NCI-H1092 (cell line): ENCODE measurements at places on chromosomes 6 and 20.

GRCh38 chr6:116562614-116563013, 8.7 kb upstream of the RWDD1 start:
- DNase-seq = no peak

GRCh38 chr6:14130435-14131075, 13.0 kb downstream of the CD83 start:
- DNase-seq = no peak

- DNase-seq = no peak
Measured at GRCh38 chr20:8829256-8829655, 239.6 kb upstream of the PLCB4 start.

- DNase-seq = no peak
Measured at GRCh38 chr6:108492131-108492766, 68.5 kb upstream of the FOXO3 start.

DNA sequence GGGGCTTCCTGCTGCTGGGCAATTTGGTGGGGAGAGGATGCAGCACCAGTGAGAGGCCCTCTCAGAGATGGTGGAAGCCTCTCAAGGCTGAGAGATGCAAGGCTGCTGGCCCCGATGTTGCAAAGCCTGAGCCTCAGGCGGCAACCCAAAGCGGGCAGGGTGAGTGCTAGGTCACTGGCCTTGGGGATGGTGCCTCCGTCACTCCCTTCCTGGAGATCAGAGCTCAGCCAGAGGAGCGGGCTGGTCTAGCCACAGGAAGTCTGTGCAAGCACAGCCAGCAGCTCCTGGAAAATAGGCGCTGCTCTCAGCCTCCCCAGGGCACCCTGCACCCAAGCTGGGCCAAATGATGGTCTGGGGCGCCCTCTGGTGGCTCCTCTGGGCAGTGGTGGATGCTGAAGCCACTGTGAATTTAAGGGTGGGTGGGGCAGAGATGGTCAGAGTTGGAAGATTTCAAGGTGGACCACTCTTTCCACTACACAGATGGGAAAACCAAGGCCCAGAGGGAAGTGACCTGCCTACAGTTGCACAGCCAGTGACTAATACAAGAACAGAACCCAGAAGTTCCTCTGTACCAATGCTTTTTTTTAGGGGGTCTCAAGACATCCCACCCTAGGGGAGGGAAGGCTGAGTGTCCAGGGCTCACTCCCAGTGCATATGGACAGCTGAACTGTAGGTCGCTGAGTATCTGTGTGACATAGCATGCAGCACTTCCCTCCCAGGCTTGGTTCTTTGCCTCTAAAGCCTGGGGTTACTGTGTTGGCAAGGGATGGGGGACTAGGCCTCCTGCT, 20.8 kb downstream of the C20orf203 start:
- peak; percentile 80 for DNase-seq

DNA sequence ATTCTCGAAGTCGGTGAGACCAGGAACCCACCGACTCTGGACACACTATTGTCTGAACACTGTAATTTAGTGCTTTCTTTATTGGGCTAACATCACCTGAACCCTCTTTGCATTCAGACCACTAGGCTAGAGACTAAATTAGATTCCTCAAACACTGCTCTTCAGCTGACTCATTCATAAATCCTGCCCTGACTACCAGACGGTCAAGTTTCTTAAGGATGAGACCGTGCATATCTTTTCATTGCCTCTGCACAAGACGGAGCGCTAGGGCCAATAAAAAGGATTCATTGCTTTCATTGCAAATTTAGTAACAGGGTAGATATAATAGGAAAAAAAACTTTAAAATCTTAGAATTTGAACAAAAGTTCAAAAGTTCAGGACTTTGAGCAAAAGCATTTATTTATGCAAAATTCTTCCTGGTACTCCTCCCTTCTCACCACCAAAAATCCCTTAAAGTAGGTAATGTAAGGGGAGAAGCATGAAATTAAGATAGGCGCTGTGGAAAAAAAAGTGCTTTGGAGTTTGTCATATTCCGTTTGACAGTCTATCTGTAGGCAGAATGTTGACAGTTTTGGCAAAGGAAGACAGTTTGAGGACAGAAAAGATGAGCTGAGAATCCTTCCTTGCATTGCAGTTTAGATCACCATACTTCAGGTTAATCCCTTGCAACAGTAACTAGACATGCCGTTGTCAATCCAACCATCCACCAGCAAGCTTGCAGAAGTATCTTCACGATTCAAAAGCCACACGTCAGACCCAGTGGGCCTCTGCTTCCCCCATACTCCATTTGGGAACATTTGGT, 328.6 kb upstream of the JARID2 start:
- no peak for DNase-seq

DNA sequence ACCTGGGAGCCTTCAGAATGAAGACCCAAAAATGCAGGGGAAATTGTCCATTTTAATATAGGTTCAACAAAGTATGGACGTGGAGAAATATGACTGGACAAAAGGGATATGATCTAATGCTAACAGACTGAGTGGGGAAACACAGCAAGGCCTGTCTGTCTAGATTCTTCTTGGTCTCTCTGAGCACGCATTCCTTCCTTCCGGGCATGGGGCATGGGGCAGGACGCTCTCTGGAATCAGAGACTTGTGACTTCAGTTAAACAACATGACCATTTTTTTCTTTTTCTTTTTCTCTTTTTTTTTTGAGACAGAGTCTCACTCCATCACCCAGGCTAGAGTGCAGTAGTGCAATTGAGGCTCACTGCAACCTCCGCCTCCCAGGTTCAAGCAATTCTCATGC, 31.9 kb downstream of the ZBTB2 start:
- DNase-seq = no peak

GRCh38 chr20:32570401-32571190, 14.5 kb downstream of the NOL4L start:
- DNase-seq = no peak

- no peak for DNase-seq
Measured at GRCh38 chr6:12769556-12770256, 53.1 kb downstream of the PHACTR1 start.

DNA sequence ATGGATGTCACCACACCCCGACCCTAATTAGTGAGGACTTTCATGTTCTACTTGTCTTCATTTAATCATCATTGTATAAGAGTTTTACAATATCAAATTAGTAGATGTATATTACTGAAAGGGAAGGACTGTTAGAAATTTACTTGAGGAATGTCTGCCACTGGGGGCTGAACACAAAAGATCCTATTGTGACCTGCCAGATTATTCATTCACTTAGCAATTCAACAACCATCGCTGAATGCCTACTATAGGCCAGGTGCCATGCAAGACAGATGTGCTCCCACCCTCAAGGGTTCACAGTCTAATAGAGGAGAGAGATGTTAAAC, 8.0 kb upstream of the RBCK1 start:
- no peak for DNase-seq

DNA sequence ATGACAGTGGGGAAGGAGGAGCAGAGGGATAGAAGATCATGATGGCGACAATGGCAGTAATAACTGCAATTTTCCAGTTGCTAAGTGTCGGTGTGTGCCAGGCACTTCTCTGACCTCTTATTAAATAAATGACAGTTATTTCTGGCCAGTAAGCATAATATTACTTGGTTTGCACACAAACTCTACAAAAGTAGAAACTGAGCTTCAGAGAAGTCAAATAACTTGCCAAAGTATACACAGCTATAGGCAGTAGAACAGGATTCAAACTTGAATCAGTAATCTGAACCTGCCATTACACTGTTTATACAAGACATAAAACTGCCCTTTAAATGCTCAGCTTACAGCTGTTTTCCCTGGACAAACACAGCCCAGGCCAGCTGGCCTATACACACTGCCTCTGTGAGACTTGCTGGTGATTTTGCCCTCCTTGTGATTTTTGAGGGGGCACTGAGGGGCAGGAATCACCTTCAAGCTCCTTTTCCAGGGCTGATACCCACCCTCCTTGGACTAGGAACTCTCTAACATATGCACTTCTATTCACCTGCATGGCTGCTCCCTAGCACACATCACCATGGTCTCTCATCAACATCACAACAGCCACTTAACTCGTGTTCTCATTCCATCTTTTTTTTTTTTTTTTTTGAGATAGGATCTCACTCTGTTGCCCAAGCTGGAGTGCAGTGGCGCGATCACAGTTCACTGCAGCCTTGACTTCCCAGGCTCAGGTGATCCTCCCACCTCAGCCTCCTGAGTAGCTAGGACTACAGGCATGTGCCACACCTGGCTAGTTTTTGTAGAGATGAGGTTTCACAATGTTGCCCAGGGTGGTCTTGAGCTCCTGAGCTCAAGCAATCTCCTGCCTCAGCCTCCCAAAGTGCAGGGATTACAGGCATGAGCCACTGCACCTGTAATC, 63.6 kb downstream of the SLC23A2 start:
- peak; percentile 76 for DNase-seq

- no peak for DNase-seq
Measured at GRCh38 chr6:108616544-108616943, 55.8 kb downstream of the FOXO3 start.

- DNase-seq = no peak
Measured at GRCh38 chr6:114735025-114735735, 392.4 kb upstream of the HS3ST5 start.
